ENCODE measurements at places on chromosomes 6 and 20.

- DNase-seq, result no peak
Measured at GRCh38 chr20:62805155-62805710, 598 bp downstream of the OGFR start.

- DNase-seq, result no peak
Measured at GRCh38 chr6:148415511-148416260, 73.0 kb downstream of the SASH1 start.

DNA sequence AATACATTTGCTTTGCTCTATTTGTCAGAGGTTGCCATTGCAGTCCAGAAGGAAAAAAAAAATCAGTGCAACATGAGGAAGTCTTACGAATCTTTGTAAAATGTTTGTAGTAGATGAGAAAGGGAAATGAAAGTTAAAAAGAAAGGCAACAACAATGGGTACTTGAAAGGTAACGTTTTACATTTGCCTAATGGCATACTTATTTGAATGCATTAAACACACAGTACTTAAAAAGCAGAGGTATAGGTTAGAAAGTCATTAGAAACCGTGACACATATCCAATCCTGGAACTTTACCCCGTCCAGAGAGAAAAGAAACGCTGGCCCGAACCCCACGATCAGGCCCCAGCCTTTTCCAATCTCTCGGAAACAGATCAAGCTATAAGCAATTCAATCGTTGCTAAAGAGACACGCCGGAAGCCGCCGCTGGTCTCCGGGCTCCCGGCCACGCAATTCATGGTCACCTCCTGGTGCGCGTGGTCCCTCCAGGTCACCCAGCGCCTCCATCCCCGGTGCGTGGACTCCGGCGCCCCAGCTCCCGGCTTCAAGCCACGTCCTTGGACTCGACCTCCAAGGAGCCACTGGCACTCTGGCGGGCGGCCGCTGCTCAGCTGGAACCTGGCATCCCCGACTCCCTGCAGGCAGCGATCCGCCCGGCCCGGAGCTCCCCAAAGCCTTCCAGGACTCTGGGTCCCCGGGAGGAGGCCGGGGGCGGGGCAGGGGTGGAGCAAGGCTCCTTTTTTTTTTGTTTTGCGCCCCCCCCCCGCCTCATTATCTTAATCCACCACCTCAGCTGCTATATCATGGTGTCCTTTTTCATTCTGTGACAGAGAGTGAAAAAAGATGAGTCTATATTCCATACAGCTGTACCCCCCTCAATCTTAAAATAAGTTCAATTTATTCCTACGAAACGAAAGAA lies at the start of gene SLC18B1:
SLC18B1 (minus strand) TSS at position 687 of the 918 bp plus-strand sequence; CDS start at position 506, 181 bp downstream.
- peak; percentile 69 for DNase-seq

GRCh38 chr6:96836631-96837080 lies 621 bp downstream of the GPR63 start:
- peak; percentile 51 for DNase-seq

GRCh38 chr6:150025201-150025917 lies at the start of gene RAET1L:
TSS of gene RAET1L (minus strand) at chr6:150025532. CDS start at chr6:150025471, 61 bp downstream.
- DNase-seq, result no peak

DNA sequence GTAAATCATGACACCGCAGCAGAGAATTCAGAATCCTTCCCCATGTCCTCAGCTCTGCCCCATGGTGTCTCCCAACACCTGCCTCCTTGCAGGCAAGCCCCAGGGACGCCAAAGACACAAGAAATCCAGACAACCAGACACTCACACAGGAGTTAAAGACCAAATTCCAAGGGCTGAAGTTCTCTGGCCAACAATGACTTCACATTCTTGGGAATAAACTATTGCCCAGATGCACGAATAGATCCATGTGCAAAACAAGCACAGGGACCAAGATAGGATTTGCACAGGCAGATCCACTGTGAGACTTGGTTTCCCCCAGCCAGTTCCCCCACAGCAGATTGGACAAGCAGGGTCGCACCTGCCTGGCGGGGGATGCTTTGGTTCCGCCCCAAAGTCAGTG lies 246.7 kb downstream of the SOD2 start:
- no peak for DNase-seq

- DNase-seq, result no peak
Measured at GRCh38 chr20:11753155-11753554, 164.5 kb upstream of the BTBD3 start.

GRCh38 chr6:376827-377640 lies 14.5 kb upstream of the IRF4 start:
- DNase-seq, result no peak

DNA sequence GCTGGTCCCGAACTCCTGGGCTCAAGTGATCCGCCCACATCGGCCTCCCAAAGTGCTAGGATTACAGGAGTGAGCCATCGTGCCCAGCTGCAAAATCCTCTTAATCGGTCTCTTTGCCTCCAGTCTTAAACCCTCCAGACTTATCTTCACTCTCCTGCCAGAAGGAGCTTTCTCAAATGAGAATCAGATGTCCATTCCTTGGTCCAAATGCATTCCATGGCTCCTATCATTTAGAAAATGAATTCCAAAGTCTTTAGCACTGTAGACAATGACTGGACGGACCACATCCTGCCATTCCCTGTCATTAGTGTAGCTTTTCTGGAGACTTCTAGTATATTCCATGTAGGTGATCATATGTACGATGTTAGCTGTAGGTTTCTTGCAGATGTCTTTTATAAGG lies 141.9 kb downstream of the ID4 start:
- DNase-seq, result no peak

DNA sequence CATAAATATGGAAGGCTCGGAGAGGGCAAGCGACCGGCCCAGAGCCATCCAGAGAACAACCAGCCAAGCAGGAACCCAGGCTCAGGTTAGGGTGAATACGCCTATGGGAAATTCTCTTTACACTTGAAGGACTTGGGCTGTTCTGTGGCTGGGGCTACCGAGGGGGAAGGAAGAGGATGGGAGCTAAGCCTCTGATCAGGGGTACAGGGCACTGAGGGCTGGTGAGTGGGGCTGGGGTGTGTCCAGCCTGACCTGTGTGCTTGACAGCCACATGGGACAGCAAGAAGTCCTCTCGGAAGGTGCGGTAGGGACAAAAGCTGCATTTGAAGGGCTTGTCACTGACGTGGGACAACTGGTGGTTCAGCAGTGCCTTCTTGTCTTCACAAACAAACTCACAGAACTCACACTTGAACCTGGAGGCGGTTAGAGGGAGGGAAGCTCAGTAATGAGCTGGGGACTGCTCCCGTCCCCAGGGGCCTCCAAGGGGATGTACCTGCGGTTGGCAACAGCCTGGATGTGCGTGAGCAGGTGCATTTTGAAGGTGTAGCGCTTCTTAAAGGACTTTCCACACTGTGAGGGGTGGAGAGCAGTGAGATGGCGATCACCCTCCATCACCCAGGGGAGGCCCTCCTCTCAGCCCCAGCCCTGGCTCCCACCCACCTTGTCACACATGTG lies 11.9 kb downstream of the ZNF335 start:
- no peak for DNase-seq

DNA sequence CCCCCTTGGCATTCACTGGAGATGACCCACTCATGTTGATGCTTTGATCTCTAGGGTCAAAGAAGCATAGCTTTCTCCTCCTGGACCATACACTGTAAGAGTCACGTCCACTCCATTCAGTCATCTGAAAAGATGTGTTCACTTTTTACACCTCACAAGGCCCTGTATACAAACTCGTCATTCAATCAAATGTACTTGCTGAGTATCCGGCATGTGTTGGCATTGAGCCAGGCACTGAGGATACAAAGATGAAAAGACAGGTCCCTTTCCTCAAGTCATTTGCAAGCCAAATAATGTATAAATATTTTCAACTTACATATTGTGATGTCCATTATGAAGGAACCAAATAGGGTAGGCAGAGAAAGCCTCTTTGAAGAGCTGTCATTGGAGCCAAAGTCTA lies 32.6 kb upstream of the CSNK2A1 start:
- no peak for DNase-seq

DNA sequence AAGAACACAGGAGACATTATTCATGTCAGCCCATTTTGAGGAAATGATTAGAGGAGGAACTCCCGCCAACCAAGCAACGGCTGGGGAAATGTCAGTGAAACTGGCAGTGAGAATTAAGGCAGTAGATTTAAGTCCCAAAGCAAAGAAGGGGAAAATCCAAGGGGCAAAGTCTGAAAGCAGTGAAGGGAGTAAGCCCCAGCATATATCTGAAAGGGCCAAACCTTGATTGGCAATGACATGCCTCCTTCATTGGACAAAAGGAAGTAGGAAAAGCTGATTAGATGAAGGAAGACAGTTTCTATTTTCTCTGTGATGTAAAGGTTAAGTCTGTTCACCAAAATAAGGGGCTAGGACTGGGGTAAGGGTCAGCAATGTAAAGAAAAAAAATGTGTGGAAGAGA lies 190.3 kb downstream of the RNF144B start:
- DNase-seq, result no peak

DNA sequence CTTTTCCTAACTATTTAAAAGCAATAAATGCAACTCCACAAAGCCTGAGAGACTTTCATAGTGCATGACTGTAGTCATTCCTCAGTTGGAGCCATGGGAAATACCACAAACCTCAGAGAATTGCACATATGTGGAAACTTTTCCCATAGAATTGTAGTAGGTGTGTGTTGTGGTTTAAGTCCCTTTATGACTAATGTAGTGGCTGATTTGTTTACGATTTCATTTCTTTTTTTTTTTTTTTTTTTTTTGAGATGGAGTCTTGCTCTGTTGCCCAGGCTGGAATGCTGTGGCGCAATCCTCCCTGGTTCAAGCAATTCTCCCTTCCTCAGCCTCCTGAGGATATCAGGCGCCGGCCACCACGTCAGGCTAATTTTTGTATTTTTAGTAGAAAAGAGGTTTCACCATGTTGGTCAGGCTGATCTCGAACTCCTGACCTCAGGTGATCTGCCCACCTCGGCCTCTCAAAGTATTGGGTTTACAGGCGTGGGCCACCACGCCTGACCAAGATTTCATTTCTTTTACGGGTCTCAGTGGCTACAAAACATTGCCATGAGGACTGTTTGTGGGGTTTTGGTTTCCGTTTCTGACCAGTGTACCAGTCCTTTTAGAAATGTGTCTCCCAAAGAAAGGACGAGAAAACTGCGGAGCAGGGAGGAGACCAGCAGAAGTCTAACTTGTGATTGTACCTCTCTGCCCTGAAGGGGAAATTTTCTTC lies 212.1 kb upstream of the MARCKS start:
- no peak for DNase-seq

- no peak for DNase-seq
Measured at GRCh38 chr20:10359621-10360040, 74.4 kb downstream of the MKKS start.

DNA sequence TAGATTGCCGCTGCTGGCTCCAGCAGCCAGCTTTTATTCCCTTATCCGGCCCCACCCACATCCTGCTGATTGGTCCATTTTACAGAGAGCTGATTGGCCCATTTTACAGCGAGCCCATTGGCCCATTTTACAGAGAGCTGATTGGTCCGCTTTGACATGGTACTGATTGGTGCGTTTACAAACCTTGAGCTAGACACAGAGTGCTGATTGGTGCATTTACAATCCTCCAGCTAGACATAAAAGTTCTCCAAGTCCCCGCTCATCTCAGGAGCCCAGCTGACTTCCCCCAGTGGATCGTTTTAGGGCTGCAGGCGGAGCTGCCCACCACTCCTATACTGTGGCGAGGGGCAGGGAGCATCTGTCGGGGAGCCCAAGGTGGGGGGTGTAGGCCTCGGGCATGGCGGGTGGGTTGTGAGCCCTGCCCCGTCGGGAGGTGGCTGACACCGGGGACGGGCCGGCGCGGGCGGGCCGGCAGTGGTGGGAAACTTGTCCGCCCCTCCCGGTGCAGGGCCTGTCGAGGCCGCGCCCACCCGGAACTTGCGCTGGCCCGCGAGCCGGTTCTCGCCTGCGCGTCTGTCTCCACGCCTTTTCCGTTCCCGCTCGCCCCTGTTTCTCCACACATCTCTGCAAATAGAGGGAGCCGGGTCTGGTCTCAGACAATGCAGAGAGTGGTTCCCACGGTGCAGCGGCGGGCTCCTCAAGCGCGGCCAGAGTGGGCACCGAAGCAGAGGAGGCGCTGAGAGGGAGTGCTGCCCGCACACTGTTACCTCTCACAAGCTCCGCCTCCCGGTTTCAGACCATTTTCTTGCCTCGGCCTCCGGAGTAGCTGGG lies 86.1 kb upstream of the STMND1 start:
- DNase-seq, result no peak

GRCh38 chr20:20712004-20712473 lies 405 bp downstream of the RALGAPA2 start:
- DNase-seq, result no peak

GRCh38 chr20:17935761-17936160 lies 32.8 kb downstream of the SNX5 start:
- peak; percentile 37 for DNase-seq

- DNase-seq, result no peak
Measured at GRCh38 chr20:18585134-18585533, 2.7 kb upstream of the DTD1 start.

DNA sequence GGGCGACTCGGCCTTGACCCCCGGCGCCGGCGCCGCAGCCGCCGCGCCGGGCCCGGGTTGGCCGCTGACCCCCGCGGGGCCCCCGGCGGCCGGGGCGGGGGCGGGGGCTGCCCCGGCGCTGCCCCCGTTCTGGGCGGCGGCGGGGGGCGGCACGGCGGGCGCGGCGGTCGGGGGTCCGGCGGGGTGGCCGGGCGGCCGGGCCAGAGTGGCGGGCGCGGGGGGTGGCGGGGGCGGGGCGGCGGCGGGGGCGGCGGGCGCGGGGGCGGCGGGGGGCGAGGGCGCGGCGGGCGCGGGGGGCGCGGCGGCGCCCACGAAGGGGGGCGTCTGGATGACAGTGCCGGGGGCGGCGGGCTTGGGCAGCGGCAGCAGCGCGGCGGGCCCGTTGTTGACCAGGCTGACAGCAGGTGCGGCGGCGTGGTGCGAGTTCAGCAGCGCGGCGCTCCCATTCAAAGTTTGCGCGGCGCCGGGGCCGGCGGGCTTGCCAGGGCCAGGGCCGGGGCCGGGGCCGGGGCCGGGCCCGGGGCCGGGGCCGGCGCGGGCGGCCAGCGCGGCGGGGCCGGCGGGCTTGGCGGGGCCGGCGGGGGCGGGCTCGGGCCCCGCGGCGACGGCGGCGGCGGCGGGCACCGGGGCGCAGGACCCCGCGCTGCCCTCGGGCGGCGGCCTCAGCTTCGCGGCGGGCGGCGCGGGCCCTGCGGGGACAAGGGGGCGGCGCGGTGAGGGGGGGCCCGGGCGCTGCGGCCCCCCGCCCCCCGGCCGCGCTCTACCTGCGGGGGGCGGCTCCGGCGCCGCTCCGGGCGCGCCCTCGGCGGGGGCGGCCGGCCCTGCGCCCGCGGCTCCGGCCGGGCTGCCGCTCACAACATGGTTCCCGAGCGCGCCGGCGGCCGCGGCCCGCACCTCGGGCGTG lies 659 bp downstream of the TAF4 start:
- DNase-seq, result no peak

GRCh38 chr20:53159160-53159559 lies 187.0 kb downstream of the TSHZ2 start:
- DNase-seq, result no peak

DNA sequence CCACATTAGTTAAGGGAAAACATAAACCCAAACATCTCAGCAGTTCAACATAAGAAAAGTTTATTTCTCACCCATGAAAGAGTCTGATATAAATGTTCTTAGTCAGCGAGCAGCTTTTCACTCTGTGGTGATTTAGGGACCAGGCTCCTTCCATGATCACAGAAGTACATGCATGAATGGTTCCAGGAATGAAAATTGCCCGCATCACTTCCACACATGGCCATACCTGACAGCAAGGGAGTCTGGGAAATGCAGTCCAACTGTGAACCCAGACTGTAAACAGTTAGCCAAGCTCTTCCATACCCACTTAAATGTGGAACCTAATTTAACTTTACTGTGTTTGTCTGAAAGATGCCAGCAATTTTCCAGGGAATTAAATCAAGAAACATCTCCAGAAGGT lies 353.9 kb downstream of the HACE1 start:
- DNase-seq, result no peak
